ENCODE measurements at places on chromosomes 5 and 9.

DNA sequence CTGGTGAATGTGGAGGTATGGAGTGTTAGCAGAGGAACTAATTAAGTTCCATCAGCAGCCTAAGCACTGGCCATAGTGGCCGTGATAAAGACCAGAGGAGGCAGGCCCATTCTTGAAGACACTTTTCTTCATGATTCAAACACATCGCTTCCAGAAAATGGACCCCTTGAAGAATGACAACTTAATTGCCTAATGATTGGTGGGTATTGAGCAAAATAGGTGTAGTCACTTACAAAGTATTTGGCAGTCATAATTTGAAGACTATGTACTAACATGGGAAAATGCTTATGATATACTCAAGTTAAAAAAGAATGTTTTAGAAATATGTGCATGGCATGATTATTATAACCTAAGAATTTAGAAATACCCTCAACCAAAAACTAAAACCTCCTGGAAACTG, 44.8 kb downstream of the MEGF10 start:
- DNase-seq = no peak

GRCh38 chr9:113166039-113166438, 15.2 kb downstream of the SLC31A2 start:
- no peak for DNase-seq

GRCh38 chr9:16561121-16561520, 309.3 kb downstream of the BNC2 start:
- no peak for DNase-seq

DNA sequence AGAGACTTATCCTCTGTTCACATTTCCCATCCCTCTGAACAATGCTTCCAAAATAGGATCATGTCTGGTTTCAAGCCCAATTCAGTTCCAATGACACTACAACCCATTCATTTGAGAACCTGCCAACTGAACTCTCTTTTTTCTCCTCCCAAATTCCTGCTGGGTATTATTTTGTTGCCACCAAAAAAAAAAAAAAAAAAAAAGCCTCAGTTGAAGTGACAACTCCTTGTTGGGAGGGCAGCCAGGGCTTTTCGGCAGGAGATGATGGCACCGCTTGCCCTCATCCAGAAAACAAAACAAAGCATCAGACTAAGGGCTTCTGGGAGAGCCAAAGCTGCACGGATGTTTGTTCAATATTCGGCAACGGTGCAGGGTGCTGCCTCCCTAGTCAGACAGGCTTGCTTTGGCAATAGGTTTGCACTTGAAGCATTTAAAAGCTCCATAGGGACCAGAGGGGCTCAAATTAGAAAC, 30.6 kb upstream of the TRIM32 start:
- DNase-seq = no peak

DNA sequence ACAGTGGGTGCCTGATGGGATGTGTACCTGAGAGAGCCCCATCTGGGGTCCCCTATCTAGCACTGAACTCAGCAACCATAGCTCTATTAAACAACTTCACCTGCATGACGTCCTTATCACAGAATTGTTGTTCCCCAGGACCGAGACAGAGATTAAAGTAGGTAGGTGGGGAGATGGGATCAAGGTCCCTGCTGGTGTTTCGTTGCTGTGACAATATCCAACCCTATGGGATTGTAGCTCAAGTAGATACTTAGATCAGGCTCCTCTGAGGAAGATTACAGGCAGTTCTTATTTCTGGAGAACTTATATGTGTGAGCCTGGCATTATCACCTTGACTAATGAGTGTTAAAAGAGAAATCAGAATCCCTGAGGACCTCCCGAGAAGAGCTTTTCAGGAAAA, 84.9 kb downstream of the SLC28A3 start:
- no peak for DNase-seq

- no peak for DNase-seq
Measured at GRCh38 chr9:88075966-88076285, 62.3 kb downstream of the SPATA31C2 start.

DNA sequence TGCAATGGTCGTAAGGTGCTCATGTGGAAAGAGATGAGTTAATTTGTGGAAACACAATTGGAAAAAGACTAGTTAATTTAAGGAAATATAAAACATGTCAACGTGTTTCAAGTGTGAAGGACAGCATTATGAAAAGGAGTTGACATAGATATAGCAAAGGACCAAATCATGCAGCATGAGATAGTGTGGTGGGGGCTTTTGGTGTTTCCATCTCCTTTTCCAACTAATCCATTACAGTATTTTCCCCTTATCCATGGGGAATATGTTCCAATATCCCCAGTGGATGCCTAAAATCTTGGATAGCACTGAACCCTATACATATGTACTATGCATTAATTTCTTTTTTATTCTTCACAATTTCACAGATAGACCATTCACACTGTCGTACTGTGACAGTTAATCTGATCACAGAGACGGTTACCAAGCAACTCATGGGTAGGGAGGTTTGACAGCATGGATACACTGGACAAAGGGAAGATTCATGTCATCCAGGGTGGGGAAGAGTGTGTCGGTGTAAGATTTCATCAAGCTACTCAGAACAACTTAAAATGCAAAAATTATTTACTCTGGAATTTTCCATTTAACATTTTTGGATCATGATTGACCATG, 238.6 kb downstream of the CDH12 start:
- DNase-seq = no peak

DNA sequence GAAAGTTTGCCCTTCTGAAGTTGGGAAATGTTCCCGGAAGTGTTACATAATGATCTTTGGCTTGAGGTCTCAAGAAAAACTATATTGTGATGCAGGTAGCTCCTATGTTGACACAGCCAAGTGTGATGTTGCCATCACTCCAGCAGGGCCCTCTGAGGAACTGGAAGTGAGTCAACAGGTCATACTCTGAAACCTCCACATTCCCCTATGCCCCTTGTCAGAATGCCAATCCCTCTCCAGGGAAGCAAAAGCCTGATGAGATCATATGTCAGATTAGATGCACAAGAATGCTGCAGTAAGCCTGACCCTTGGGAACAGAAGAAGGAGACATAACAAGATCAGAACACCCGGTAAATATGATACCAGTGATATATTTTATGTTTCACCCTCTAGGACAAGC, 66.8 kb upstream of the ITGA2 start:
- peak; percentile 25 for DNase-seq

DNA sequence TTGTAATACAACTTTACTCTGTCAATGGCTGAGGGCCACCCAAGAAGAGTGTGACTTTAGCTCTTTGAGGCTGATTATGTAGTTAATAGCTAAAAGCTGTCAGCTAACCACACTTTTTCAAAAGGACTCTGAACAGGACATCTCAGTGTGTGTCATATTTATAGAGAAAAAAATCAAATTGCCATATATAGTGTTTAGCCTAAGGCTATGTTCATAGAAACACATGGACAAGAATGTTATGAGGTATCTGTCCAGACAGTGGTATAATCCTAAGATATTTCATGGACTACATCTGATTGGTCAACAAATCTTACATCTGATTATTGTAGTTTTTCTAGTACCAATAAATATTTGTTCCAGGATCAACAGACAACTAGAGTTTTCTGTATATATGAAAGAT, 42.1 kb upstream of the CDH18 start:
- DNase-seq = no peak

GRCh38 chr5:91864962-91865361, 481.8 kb upstream of the ARRDC3 start:
- DNase-seq = no peak

DNA sequence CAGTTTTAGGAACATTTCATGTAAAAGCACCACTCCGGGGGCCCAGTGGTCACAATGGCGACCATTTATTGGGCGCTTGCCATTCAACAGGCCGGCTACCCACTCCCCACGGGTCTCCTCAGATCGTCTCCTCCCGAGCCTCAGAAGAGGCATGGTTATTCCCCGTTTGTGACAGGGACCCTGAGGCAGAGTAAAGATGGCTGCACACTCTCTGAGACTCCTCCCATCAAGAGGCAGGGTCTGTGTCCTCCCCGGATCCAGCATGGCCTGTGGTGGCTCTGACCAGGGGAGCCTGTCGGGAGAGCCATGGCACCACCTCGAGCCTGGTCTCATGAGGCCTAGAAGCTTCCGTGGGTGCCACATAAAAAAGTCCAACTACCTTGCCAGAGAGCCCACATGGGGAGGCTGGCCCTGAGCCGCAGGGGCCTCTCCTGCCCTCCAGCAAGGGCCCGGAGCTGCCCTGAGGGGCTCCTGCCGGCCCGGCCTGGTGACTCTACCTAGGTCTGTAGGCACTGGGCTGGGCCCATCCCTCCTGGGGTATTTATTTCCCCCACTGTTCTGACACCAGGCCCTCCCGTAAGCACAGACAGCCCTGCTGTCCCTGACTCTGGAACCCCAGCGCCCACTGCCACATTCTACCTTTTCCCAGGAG, 90.8 kb downstream of the VAV2 start:
- no peak for DNase-seq

DNA sequence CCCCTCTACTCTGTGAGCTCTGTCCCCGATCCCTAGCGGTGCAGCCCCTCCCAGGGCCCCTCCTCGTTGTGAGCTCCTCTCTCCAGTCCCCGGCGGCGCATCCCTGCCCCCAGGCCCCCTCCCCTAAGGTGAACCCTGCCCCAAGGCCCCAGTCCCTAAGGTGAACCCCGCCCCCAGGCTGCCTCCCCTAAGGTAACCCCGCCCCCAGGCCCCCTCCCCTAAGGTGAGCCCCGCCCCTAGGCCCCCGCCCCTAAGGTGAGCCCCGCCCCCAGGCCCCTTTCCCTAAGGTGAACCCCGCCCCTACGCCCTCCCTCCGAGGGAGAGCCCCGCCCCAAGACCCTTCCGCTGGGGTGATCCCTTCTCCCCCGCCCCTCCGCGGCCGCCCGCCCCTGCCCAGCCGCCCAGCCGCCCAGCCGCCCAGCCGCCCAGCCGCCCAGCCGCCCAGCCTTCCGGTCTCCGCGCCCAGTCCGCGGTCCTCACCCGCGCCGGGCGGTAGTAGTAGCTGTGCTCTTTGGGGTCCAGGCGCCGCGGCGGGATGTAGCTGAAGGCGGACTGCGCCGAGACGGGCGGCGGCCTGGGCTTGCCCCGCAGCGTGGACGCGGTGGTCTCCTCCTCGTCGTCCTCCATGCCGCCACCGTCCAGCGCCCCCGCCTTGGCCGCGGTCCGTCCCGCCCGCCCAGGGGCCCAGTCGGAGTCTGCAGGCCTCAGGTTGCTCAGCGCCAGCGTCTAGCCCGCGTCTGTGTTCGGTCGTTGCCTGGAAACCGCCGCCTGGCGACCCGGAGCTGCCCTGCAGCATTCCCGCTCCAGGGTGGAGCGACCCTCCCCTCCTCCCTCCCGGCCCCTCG, at the start of gene CFAP90:
Gene CFAP90 (minus strand): TSS at position 739 of the 845 bp plus-strand sequence. CDS start 112 bp downstream, at position 627.
- no peak for DNase-seq

DNA sequence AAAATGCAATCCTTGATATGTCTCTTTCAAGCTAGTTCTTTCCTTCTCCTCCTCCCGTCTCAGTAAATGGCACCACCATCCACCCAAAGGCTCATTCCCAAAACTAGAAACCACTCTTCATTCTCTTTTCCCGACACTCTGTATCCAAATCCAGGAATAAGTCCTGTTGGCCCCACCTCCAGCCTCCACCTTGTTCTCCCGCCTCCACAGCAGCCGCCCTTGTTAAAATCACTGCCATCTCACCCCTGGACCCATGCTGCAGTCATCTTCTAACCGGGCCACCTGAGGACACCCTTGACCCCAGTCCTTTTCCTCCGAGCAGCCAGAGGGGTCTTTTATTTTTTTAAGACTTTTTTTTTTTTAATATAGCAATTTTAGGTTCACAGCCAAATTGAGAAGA, 9.4 kb downstream of the PDZD2 start:
- DNase-seq = no peak

GRCh38 chr9:91166796-91167366, 194.8 kb downstream of the AUH start:
- no peak for DNase-seq

- DNase-seq = no peak
Measured at GRCh38 chr5:154881986-154882385, 23.6 kb downstream of the CNOT8 start.

GRCh38 chr9:136943291-136944211, 987 bp downstream of the FBXW5 start:
- peak; percentile 17 for DNase-seq

- no peak for DNase-seq
Measured at GRCh38 chr9:126652140-126652582, 38.4 kb downstream of the LMX1B start.

- no peak for DNase-seq
Measured at GRCh38 chr5:41772785-41773442, 97.3 kb downstream of the OXCT1 start.

- no peak for DNase-seq
Measured at GRCh38 chr9:73847536-73847935, 649.6 kb upstream of the RORB start.

DNA sequence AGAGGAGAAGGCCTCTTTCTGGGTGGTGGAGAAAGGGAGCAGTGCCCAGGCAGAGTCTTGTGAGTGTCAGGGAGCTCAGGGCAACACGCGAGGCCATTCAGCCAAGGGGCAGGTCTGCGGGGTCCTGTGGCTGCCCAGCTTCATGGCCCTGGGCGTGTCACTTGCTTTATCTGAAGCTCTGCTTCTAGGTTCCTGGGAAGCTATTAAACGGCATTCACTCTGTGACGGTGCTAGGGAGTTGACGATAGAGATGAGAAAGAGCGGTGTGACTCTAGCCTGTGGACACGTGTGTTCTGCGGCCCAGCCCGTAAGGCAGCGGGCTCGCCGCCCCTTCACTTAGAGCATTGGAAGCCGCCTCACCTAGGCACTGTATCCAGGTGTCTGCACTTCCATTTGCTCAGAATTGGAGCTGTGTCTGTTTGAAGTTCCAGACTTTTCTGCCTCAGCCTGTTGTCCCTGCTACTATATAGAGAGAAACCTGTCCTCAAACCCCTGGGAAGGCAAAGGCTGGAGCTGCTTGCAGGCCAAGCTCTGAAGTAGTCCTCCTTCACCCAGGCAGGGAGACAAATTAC, 88.3 kb downstream of the PHF2 start:
- no peak for DNase-seq

DNA sequence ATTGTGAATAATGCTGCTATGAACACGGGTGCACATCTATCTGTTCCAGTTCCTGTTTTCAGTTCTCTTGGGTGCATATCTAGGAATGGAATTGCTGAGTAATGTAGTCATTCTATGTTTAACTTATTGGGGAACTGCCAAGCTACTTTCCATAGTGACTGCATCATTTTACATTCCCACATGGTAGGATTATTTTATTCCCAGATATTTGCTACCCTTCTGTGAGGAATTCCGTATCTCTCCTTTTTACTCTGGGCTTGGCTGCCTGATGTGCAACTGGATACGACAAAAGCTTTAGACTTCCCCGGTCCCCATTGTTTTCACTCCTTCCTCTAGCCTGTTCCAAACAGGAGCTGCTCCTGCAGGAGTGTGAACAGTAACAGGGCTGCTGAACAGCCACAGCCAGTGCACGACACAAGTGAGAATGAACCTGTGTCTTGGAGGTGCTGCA, 7.2 kb downstream of the TAS2R1 start:
- DNase-seq = no peak

GRCh38 chr9:129174102-129174723, 3.8 kb downstream of the IER5L start:
- peak; percentile 91 for DNase-seq

- DNase-seq = no peak
Measured at GRCh38 chr5:176810081-176810597, at the start of gene UNC5A. Gene UNC5A, plus strand, starts transcription at chr5:176810559. Its CDS starts 192 bp downstream, at chr5:176810751.
